ENCODE measurements at places on chromosomes 1 and 21. TPM values are rescaled to one million over a fixed set of nuclear protein-coding genes. Genes with fewer than 3 reads are reported as not detected.

GRCh38 chr1:221159608-221160007 lies 280.4 kb downstream of the HLX start:
- no peaks in the 10 kb centered on the region for H3K27me3 ChIP-seq
- DNase-seq: no peak
- H3K4me1 ChIP-seq: peaks cover 14% of the 10 kb centered on the region
- no peak overlapping the region for H3K4me3 ChIP-seq
- no peak overlapping the region for H3K27ac ChIP-seq

DNA sequence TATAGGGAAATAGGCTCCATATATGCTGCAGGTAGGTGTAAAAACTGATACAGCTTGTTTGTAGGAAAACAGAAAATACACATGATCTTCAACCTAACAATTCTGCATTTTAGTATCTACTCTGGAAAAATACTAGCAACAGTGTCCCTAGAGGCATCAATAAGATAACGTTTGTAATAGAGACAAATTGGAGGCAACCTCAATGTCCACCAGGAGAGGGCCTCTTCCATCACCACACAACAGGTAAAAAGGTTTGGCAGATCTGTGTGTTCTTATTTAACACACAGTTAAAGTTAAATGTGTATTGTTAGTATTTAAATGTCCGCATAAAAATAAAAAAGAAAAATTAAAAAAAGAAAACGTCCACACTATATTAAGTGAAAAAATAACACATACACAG lies 5.4 kb downstream of the EIF2D start:
- no peak for DNase-seq
- no peak overlapping the region for H3K27ac ChIP-seq
- peaks cover 10% of the 10 kb centered on the region for H3K4me1 ChIP-seq
- no peak overlapping the region for H3K4me3 ChIP-seq
- no peaks in the 10 kb centered on the region for H3K27me3 ChIP-seq

DNA sequence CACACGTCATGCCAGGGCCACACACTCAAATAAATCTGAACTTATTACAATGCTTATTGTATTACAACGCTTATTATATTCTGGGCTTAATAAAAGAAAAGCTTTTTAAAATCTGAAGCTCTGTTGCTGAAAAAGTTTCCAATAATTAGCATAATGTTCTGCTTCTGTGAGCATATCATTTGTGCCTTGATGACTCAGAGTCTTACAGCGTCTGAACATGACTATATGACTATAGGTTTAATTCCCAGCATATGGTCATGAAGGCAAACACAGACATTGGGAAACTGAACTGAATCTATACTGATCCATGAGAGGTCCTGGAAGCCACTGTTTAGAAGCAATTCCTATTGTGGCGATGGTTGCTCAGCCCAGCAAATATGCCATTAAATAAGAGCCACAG lies 66.3 kb downstream of the SIM2 start:
- no peaks in the 10 kb centered on the region for H3K27me3 ChIP-seq
- H3K4me3 ChIP-seq: no peak overlapping the region
- H3K4me1 ChIP-seq: peaks cover 8% of the 10 kb centered on the region
- H3K36me3 ChIP-seq: peaks cover 4% of the 10 kb centered on the region

DNA sequence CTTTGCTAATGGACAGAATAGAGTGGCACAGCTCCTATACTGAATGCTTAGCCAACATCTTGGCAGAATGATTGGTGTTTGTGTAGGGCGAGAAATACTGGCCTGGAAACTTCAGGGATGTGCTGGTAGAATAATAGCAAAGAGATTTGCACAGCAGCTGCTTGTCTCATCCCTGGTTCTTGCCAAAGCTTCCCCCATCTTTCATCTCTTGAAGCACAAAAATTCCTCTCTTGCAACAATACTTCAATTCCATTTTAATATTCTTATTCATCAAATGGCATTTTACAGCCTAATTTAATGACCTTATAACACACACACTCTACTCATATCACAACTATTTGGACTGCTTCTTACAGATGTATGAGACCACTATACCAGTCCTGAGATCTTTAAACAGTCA lies 37.7 kb downstream of the LHX8 start:
- H3K36me3 ChIP-seq: no peaks in the 10 kb centered on the region
- H3K27ac ChIP-seq: no peak overlapping the region
- H3K4me3 ChIP-seq: no peak overlapping the region
- no peaks in the 10 kb centered on the region for H3K4me1 ChIP-seq

FABP3 gene
- 4.2 TPM for total RNA-seq

MSH4 gene
- total RNA-seq: not detected

KRTAP20-2 gene
- not detected for total RNA-seq

RXRG gene
- 0.93 TPM for total RNA-seq

Data from suprapubic skin (tissue), 4 donors.